ENCODE measurements at places on chromosomes 7 and 10.

GRCh38 chr10:15795036-15795792 lies 65.1 kb downstream of the MINDY3 start:
- DNase-seq, result no peak

GRCh38 chr7:47290867-47291266 lies 291.0 kb downstream of the TNS3 start:
- DNase-seq, result no peak

DNA sequence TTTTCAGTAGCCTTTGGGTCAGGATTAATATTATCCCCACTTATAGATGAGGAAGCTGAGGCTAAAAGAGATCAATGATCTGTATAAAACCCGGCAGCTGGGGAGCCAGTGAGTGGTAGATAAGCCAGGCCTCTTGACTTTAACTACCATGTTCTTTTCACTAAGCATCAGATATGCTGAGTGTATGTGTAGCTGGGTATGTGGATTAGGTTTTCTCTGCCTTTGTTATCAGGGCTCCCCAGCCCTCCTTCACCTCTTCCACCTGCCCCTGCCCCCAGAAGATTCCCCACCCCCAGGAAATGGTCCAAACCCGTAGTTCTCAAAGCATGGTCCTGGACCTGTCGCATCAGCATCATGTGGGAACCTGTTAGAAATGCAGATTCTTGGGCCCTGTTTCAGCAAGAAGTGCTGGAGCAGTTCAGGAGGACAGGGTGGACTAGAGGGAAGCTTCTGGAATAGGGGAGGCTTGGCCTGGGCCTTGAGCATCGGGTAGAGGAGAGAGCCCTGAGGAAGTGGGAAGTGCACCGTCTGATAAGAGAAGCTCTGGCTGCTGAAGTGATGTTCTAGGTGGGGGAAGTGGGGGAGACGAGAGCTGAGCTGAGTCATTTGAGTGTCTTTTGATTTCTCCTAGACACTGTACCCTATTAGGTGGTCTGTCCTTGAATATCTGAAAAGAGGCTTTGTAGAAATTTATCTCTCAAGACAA lies 101.3 kb downstream of the HIF1AN start:
- DNase-seq, result no peak

- DNase-seq, result no peak
These were observed 24.3 kb downstream of the CPVL start for GRCh38 chr7:29122081-29122480.

Measured in GM04503 (cell line).